Activated CD4-positive, alpha-beta memory T cell treated with anti-CD3 and anti-CD28 coated beads, Interleukin-2, amount 10 ng/mL, durations not matched to agents 7 days and 5 days (primary cell): ENCODE measurements at places on chromosomes 3 and 15. TPM values are rescaled to one million over a fixed set of nuclear protein-coding genes. Genes with fewer than 3 reads are reported as not detected.

RHCG gene
- not detected for total RNA-seq

ATP13A5 gene
- total RNA-seq: not detected

PPM1L gene
- total RNA-seq: 5.9 TPM

CPNE4 gene
- total RNA-seq: not detected

YEATS2 gene
- total RNA-seq: 56.5 TPM

SNAP23 gene
- total RNA-seq: 49.1 TPM

C3orf49 gene
- total RNA-seq: not detected

PLA2G4D gene
- total RNA-seq: not detected

ANKRD34C gene
- not detected for total RNA-seq
